ENCODE measurements at places on chromosomes 4 and X.

DNA sequence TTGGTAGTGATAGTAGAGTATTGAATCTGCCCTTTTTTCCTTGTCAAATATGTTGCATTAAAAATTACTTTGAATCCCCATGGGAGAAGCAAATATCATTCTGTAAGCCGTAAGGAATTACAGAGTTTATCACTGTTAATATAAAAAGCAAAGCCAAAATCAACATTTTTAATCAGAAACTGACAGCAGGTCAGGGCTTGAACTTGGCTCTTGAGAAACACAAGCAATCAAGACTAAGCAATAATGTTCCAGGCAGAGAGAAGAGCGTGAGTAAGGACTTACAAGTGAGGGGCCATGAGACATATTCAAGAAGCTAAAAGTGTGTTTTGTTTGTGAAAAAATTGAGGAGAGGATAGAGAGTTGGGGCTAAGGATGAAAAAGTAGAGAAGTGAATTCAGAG lies 68.2 kb downstream of the ARHGAP6 start:
- peak; percentile 3 for DNase-seq

DNA sequence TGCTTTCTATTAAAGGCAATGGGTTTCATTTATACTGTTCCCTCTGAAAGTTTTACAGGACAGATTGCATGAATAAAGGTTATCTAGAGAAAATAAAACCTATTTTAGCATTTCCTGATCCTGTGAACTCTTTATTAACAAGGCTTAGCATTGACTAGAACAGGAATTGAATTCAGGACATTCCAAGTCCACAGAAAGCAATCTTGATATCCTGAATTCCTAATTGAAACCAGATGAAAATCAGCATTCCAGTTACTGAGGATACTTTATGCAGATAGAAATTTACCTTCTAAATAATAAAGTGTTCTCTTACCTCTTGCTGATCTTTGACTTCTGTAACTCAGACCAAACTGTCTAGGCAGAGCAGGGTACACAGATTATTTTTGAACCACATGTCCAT lies 151.4 kb downstream of the ZNF518B start:
- DNase-seq: no peak

- DNase-seq: no peak
Measured at GRCh38 chr4:96833831-96834230, 993.9 kb downstream of the PDHA2 start.

GRCh38 chrX:110665223-110666002 lies 130.2 kb downstream of the CHRDL1 start:
- peak; percentile 4 for DNase-seq

GRCh38 chr4:111573386-111573785 lies 571.9 kb upstream of the FAM241A start:
- no peak for DNase-seq

GRCh38 chrX:1213971-1214370 lies 1.5 kb upstream of the CRLF2 start:
- DNase-seq: no peak

DNA sequence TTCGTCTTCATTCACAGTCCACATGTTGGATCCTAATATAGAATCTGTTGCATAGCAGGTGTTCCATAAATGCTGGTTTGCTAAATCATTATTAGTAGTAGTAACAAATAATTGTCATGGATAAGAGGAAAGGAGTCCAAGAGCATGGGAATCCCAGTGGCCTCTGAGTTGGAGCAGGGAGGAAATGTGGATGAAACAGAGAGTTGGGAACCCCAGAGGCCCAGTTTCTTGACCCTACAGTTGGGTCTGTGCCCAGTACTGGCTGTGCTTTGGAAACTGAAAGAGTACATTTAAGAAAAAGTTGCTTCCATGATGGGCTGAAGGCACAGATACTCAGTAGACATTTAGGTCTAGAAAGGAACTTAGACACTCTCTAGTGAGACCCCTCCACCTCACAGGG lies 149.4 kb upstream of the PSAPL1 start:
- DNase-seq: no peak

GRCh38 chr4:185361872-185362271 lies 33.9 kb downstream of the LRP2BP start:
- no peak for DNase-seq

DNA sequence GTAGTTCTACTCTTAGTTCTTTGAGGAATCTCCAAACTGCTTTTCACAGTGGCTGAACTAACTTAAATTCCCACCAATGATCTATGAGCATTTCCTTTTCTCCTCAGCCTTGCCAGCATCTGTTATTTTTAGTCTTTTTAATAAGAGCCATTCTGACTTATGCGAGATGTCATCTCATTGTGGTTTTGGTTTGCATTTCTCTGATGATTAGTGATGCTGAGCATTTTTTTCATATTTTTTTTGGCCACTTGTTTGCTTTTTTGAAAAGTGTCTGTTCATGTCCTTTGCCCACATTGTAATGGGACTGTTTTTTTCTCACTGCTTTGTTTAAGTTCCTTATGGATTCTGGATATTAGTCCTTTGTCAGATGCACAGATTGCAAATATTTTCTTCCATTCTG lies 21.5 kb upstream of the PHKA1 start:
- DNase-seq: no peak

DNA sequence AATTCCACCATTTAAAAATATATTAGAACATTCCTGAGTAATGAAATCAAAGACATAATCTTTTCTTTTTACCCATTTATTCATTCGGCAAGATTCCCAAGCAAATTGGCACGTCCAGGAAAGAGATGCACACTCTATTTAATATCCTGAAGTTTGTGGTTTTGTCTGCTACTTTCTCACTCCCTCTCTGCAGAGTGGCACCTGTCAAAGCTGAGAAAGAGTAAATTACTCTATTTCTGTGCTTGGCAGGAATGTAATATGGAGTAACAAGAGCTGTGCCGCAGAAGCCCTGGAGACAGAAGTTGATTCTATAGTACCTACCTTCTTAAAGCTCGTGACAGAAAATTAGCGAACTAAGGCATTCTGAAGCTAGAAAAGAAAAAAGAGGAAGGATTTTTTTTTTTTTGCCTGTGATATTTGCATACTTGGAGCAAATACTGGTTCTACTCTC lies 5.5 kb downstream of the GSTCD start:
- DNase-seq: no peak

DNA sequence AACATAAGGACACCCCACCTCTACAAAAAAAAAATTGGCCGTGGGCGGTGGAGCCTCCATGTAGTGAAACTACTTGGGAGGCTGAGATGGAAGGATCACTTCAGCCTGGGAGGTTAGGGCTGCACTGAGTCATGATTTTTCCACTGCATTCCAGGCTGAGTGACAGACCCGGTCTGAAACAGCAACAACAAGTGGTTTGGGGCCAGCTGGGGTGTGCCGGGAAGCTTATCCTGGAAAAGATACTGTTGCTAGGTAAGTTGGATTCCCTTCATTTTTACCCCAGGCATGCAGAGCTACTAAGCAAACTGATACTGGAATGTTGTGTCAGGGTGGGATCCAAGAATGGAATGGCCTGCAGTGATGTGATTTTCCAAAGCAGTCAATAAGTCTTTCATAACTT lies 57.0 kb downstream of the XAGE2 start:
- no peak for DNase-seq

GRCh38 chr4:6362243-6362885 lies 92.7 kb downstream of the WFS1 start:
- DNase-seq: no peak

DNA sequence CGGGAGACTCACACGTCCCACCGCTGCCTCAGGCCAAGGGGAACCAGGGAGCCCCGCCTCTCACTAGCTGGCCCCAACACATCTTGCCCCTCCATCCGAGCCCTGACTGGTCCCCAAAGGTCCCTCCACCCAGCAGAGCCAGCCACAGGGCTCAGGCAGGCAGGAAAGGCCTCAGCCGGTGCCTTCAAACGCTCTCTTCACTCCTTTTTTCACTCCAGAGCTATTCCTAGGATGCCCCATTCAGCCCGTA lies 1.5 kb upstream of the ARHGAP4 start:
- no peak for DNase-seq

DNA sequence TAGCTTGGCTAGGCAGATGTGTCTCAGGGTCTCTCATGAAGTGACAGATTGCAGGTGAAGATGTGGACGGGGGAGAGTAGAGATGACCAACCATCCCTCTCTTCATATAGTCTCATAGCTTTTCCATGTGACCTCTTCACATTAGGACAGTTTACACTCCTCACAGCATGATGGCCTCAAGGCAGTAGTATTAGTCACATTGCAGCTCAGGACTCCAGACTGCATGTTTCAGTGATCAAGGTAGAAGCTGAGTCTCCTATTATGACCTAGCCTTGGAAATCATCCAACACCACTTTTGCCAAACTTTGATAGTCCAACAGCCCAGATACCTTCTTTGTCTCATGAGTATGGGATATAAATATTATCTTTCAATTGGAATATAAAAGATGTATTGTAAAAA lies 147.7 kb downstream of the GASK1B start:
- DNase-seq: no peak

- no peak for DNase-seq
Measured at GRCh38 chrX:49075347-49075746, 1.5 kb upstream of the PRAF2 start.

DNA sequence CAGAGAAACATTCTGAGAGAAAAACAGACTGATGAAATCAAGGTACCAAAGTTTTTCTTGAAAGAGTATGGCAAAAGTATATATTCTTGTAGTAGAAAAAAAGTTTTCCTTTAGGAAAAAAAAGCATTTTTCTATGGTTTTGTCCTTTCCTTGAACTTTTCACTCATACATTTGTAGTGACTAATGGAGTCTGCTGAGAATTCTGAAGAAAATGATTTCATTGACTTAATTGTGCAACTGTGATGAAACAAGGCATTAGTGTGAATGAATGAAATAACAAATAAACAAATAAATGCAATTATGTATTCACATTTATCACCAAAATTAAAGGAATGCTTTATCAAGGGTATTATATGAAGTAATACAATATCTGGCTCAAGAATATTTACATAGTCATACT lies 5.7 kb downstream of the CSN1S1 start:
- no peak for DNase-seq

GRCh38 chr4:176272799-176273198 lies 3.8 kb upstream of the ASB5 start:
- DNase-seq: no peak

Measured in fibroblast of the conjunctiva (primary cell).